Nucleus accumbens (tissue), 56 donors: ENCODE measurements at places on chromosomes 3 and 15.

- DNase-seq = no peak
Measured at GRCh38 chr3:172651936-172652625, 58.8 kb downstream of the NCEH1 start.

DNA sequence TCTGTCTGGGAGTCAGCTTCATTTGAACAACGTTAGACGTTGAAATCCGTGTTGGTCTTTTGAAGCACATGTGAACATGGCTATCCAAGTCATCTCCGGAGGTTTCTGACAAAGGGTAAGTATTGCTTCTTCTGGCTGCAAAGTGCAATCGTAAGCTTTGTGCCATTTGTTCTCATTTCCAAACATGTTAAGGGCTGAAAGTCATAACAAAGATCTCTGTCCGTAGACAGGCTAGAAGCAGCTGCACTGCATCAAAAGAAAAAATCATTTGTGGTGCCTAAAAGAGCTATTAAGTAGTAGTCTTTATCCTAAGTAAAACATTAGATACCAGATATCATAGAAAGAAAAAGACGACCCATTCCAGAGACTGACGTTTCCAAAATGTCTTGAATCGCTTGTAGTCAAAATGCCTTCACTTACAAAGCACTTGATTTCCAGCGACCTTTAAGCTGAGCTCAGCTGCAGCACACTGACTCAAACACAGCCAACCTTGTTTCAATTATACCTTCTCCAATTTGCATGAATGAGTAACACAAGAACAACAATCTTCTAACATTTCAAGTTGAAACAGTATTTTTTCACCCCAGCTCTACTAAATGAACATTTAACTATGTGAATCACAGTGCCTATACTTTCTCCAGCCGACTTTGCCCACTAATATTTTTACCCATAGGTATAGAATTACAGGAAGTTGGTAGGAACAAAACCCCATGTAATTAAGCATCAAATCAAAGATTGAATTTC is 76.6 kb downstream of the NEDD4 start:
- DNase-seq = no peak

GRCh38 chr3:136819731-136820679 is 1.1 kb downstream of the SLC35G2 start:
- DNase-seq = peak; percentile 48

DNA sequence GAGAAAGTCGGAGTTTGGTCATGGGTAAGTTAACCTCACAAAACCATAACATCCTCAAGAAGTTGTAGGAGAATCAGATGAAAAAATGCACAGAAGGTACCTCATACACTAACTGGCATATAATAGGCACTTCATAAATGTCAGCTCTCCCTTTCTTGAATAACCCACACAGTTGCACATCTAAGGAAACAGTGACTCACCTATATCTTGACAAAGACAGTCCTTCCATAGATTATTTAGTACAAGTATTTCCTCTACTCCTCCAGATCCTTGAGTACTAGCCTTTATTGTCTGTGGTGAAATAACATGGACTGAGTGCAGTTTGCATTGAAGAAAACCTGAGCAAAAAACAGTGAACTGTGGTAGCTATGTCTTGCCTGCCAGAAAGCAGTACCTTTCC is 46.6 kb downstream of the MAGI1 start:
- DNase-seq = no peak

DNA sequence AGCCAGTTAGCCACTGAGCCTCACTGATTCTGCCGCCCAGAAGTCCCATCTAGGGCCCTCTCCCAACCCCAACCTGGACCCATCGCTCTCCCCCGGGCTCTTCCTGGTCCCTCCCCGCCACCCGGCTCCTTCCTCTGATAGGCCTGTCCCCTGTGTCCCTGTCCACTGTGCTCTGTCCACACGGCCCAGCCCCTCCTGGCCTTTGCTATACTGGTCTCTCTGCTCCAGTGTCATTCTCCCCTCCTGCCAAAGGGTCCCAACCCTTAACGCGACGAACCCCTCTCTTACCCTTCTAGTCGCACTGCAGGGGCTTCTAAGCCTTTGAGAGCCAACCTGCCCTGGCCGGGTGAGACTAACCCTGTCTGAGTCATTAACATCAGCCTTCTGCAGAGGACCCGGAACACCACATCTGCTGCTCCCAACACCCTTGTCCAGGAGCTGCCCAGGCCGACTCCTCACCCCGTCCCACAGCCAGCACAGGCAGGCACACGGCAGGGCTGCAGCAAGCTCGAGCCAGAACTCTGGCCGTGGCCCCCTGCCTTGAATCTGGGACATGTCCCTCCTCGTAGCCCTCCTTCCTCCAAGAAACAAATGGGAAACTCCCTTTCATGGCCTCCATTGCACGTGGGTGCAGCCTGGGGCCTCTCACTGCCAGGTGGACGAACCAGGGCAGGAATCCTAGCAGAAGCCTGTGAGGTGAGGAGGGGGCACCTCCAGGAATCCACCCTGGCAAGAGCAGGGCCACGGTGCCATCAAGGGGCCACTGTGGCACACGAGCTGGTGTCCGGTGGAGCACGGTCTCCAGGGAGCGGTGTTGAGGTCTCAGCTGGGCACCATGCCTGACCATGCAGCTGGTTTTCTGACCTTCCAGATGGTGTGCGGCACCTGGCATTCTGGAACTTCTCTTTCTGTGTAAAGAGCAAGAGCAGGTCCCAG is 140.9 kb upstream of the IQSEC1 start:
- DNase-seq = no peak

DNA sequence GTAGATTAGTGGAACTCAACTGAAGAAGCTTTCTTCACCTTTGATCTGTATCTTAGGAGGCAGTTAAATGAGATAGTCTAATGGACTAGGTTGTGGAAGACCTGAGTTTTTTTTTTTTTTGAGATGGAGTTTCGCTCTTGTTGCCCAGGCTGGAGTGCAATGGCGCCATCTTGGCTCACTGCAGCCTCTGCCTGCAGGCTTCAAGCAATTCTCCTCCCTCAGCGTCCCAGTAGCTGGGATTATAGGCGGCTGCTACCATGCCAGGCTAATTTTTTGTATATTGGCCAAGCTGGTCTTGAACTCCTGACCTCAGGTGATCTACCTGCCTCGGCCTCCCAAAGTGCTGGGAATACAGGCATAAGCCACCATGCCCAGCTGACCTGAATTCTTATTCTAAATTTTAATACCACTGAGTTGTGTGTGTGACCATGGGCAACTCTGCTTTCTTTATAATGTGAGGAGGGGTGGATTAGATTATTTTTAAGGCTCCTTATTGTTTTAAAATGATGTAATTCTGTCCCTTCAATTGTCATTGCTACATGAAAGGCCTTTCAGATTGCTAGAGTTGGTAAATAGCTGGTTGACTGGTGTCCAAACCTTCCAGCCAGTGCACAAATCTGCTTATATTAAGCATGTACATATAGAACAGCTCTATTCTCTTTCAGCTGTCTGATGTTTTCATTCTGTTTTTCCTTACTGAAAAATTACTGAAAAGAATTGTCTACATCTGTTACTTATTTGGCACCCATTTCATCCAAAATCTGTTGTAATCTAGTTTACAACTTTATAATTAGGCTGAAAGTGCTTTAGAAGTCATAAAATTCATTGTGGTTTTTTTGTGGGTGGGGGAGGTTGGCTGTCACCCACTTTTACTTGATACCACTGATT is 2.3 kb downstream of the LNP1 start:
- DNase-seq = no peak

DNA sequence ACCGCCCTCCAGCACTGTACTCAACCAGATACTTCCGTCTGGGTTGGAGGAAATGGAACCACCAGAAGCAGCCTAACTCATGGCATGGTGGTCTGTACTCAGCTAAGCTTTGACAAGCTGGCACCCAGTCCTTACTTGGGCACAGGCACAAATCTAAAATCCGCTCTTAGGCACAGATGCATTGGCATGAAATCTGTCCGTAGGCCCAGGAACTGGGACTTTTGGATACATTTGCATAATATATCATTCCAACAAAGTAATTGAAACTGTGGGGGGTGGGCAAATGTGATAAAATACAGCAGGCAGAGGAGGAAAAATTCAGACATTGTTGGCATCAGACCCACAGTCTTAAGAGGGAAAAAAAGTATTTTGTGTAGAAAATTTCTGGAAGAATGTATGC is 75.4 kb downstream of the C3orf85 start:
- no peak for DNase-seq

DNA sequence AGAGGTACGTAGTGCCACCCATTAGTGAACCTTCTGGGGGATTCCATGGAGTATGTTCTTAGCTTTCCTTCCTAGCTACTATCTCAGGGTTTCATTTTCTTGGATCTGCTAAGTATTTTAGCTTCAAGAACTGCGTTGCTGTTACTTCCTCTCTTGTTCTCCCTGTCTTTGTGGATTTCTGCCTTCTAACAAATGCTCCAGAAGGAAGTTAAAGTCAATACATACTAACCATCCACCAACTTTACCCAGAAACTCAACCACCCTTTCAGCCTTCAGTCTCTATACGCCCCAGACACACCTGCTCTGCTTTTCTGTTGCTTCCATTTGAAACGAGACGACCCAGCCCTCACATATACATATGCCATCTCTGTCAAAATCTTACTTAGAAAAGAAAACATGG is 2.4 kb upstream of the KLF13 start:
- no peak for DNase-seq

- DNase-seq = no peak
Measured at GRCh38 chr15:72585476-72586058, 68.9 kb upstream of the GOLGA6B start.

DNA sequence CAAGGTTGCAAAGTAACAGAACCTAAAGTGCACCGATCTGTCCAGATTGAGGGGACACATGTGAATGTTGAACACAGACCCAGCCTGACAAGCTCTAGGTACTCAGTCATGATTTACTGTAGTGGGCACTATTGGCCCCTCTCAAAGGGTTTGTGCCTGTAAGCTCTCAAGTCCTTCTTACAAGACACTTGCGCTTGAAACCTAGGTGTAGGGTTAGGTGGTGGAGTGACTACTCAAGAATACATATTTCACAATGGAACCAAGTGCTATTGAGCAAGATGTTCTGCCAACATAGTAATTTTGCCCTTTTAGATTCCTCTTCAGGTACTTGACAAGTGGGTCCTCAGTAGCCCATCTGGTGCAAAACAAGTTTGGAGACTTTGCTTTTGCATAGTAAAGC is 169.9 kb downstream of the AKAP13 start:
- DNase-seq = no peak

GRCh38 chr15:25652704-25653103 is 210.4 kb downstream of the ATP10A start:
- DNase-seq = no peak

- DNase-seq = no peak
Measured at GRCh38 chr15:31442699-31443111, 116.1 kb downstream of the KLF13 start.

GRCh38 chr3:8563597-8563996 is 62.0 kb downstream of the LMCD1 start:
- no peak for DNase-seq

GRCh38 chr3:188365988-188366698 is 212.2 kb downstream of the LPP start:
- no peak for DNase-seq

DNA sequence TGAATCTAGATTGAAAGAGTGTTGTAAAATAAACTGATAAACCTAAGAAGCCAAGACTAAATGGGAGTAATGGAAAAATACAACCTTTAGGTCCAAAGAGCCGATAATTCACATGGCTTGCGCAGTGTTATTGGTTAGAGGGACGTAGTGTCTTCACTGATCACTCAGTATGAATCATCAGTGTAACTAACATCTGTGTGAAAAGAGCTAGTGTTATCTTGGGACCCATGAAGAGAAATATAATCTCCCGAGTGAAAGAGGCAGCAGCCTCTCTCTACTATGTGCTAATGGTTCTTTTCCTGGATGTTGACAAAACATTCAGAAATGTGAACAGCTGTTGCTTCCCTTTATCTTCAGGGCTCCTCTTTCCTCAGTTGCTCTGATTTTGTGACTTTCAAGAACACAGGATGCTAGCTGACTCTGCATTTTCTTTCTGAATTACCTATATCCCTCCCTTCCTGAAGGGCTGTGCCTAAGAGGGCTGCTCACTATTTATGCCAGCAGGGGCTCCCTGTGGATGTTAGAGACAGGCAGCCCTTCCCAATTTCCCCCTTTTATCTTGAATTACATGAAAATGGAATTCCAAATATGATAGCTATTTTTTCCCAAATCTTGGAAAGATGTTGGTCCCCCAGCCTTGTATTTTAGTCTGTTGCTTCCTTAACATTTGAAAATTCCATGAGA is 128.8 kb downstream of the GRM7 start:
- DNase-seq = no peak

- no peak for DNase-seq
Measured at GRCh38 chr3:128282380-128283196, 129.3 kb downstream of the EEFSEC start.

DNA sequence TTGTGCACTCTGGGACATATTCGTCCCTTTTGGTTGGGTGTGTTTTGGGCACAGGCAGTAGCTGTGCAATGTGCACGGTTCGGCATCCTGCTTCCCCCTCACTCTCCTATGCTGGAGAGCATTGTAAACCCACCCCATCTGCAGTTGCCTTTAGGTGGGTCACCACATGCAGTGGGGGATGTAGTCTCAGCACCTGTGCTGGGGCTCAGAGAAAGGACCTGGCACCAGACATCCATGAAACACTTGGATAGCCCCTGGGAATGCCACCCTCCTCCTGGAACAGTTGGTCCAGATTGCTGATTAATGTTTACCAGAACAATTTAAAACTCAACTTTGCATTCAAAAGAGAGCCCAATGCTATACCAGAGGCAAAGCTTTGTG is 123.9 kb upstream of the MEF2A start:
- DNase-seq = no peak

GRCh38 chr15:75669191-75669878 is 21.6 kb downstream of the SNX33 start:
- DNase-seq = no peak

- no peak for DNase-seq
Measured at GRCh38 chr15:23439513-23439912, 7.5 kb downstream of the GOLGA6L2 start.

DNA sequence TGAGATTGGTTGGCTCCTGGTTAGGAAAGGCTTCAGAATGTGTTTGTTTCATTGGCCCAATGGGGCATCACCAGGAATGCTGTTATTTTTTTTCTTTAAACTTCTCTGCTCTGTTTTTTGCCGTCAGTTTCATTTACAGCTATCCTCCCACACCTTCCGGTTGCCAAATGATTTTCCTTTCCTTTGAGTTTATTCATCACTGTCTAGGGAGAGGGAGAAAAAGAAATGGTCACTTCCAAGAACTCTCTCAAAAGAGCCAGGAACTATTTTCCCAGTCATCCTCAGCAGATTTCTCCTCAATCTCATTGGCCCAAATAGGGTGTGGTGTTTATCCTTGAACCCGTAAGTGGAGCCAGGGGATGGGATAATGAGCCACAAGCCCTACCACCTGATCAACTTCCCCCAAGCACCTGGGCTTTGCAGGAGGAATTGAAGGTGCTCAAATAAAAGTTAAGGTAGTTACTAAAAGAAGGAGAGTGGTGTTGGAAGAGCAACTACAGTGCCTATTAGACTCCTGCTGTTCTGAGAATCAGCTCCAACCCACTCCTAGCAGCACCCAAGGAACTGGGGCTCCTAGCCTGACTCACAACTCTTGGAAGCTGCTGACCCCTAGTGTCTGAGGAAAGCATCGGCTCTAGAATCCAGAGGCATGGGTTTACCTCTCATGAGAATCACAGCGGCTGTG is 183.8 kb upstream of the IL12A start:
- DNase-seq = peak; percentile 89

GRCh38 chr3:124812291-124813265 is 74.6 kb downstream of the ITGB5 start:
- DNase-seq = no peak

GRCh38 chr15:96538491-96538890 is 208.0 kb downstream of the NR2F2 start:
- DNase-seq = no peak
